Non-pigmented ciliary epithelial cell (primary cell): ENCODE measurements at places on chromosomes 5 and 9.

GRCh38 chr5:170333161-170333910 lies 35.8 kb upstream of the LCP2 start:
- no peak for DNase-seq

DNA sequence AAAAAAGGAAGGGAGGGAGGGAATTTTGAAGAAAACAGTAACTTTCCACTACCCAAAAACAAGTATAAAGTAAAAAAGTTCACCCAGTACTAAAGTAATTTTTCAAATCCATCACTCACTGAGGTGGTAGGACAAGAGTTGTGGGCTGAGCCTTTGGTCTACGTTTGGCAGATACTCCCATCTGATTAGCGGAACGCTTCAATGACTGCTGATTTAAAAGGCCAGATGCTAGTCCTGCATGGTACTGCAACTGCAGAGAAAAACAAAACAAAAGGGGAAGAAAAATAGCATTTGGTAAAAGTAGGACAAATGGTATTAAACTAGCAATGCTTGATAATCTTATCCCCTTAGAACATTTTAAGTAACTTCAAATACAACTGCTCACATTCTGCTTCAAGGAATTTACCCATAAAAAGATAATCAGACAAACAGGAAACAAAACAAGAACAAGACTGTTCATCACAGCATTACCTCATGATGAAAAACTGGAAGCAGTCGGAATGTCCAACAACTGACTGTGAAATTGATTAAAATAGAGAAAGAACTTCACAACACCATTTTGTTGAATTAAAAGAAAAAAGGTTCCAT lies 65.4 kb downstream of the MED27 start:
- no peak for DNase-seq

DNA sequence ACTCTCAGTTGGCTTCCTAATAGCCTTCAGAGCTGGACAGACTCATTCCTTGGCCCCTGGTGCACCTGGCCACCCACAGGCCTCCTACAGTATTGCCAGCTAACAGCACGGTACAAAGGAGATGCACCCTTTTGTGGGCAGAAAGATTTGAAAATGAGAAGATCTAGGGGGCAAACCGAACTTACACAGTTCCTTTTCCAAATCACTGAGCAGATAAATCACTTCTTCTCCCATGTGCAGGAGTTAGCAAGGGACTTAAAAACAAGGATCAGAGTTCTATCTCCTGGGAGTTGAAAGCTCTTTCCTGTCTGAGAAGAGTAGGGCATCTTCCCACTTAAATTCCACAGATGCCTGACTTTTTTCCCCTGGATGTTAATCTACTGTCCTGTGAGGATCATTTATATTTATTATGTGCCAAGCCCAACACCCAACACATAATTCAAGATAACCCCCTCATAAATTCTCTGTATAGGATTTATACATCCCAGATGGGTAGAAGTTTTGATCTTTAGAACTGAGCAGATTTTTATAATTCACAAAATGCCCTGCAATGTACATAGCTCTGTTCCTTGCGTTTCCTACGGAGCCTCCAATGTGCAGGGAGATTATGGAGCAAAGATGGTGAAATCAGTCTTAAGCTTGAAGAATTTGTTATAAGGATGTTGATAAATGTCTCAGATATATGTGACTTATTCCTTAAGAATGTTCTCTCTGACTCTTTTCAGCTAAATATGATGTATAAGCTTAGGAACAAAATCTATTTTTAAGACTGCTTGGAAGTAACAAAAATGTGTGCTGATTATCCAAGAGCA lies 207.2 kb upstream of the DAPK1 start:
- peak; percentile 78 for DNase-seq

DNA sequence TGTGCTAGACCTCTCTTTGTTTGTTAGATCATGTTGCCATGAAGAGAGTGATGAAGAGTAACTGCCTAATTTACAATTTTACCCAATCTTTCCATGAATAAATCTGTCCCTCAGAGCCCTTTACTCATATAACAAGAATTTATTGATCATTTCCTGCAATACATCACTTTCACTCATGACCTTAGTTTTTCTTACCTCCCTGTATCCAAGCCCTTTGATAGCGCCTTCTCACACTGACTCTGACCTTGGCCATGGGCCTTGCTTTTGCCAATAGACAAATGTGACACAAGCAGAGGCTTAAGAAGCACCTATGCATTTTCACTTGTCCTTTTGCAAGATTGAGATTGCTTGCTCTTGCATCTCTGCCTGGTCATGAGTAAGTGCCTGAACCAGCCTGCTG lies 288.1 kb downstream of the NNT start:
- no peak for DNase-seq

DNA sequence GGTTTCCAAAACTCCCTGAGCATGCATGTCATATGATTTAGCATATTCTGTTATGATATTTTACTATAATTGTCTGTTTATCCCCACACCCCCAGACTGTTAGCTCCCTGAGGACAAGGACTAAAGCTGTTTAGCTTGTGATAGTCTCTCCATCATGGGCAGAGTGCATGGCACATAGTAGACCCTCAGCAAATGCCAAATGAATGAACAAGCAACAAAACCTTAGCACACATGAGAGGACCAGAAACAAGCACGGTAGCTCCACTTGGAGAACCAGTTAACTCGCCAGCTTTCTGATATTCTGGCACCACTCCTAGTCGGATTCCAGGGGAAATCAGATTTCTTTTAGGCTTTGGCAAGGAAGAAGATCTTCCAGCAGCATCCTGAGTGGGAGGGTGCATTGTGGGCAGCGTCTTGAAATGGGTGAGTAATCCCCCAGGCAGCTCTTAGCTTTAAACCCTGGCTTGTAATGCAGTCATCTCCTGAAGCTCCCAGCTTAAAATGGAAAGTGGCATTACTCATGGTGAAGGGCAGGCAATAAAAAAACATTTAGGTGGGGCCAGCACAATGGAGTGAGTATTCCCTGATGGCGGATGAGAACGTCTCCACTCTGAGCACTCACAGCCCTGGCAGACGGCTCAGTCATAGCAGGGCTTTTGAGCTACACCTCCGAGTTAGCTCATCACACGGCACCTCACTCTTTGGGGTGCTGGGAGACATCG lies 41.1 kb downstream of the FGF1 start:
- peak; percentile 97 for DNase-seq

DNA sequence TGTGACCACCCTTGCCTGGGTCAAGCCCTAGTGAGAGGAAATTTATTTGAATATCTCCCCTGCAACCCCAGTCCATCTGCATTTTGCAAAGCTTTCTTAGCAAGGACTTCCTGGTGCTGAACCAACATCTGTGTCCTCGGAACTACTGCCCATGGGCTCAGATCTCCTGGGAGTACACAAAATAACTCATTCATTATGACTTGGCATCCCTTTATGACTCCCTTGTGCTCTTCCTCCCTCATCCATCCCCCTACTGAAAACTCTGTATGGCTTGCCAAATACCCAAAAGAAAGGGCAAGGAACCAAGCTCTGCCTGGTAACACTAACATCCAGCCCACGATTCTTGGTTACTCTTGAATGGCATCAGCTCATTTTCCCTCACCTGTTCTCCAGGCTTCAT lies 368.5 kb downstream of the NTRK2 start:
- DNase-seq, result no peak

DNA sequence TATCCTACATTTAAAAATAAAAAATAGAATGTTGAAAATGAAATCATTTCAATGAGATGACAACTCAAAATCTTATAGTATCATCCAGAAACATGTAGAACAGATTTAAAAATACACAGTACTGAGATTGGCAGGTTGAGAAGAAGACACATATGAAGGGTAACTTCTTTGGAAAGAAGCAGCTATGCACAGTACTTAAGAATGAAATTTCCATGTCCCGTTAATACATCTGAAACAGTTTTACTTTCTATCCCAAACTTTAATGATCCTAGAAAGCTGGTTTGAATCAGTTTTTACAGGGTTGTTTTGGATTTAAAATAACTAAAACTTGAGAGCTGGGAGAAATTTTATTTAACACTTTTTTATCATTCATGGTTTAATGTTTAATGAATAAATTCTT lies 36.0 kb upstream of the ARRDC3 start:
- DNase-seq, result no peak
